ENCODE measurements at places on chromosomes 6 and 20. TPM values are rescaled to one million over a fixed set of nuclear protein-coding genes. Genes with fewer than 3 reads are reported as not detected.

DNA sequence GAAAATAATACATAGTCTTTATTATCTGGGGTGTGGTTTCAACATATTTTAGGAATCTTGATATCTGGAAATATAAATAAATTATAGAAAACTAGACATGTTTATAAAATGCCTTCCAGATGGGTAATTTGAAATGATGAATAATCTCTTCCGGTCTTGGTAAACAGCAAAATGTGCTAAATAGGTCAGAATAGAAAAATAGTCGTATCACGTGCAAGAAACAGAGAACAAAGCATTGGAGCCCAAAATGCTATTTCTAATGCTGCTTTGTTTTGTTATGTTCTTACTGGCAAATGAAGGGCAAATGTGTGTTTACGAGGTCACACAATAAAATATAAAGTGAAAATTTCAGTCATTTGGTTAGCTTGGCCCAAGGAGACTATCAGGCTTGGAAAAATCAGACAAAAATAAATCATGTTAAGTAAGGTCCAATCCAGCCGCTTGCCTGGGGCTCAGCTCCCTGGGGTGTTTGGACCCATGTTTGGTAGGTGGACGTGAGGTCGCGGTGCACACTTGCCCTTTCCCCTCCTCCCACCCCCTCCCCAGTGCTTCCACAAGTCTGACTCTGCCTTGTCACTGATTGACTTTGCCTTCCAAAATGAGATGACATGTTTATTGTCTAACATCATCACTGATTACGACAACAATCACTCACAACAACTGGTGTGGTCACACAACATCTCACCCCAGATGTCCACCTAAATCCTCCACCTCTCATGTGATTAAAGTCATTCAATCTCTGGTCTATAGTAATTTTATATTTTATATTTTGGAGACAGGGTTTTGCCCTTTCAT, 56.0 kb downstream of the RIN2 start:
- DNase-seq, result no peak

The TIAM2 gene
- total RNA-seq, result 19.2 TPM

The SMPDL3A gene
- total RNA-seq, result 2.8 TPM

- no peak for DNase-seq
These were observed 34.8 kb downstream of the MICA start for GRCh38 chr6:31438222-31438621.

DNA sequence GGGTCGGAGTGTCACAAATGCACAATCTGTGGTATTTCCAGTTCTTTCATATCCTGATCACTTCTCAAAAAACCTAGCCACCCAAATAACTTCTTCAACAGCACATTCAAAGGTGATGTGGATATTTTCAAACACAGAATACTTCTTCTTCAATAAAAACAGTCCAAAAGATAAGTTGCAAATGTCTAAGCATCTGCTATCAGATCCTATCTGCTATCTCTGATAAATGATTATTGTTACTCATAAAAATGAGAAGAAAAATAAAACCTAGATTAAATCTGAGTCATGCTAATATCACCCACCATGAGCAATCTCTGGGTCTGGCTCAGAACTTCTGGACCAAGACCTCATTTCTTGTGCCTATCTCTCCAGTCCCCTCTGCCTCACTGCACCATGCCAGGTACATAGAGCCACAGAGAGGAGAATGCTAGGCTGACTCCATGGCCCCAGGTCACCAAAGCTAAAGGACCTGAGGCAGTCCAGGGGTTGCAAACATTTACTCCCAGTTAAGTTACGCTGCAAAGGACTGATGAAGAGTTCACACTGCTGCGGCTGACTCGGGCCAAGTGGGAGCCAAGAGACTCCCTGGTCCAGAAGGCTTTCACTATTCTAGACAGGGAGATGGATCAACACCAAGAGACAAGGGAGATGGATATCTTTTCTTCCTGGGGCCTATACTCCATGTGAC, 101.4 kb downstream of the KIF13A start:
- no peak for DNase-seq

GRCh38 chr20:23909390-23909789, 29.8 kb upstream of the CST5 start:
- DNase-seq, result no peak

DNA sequence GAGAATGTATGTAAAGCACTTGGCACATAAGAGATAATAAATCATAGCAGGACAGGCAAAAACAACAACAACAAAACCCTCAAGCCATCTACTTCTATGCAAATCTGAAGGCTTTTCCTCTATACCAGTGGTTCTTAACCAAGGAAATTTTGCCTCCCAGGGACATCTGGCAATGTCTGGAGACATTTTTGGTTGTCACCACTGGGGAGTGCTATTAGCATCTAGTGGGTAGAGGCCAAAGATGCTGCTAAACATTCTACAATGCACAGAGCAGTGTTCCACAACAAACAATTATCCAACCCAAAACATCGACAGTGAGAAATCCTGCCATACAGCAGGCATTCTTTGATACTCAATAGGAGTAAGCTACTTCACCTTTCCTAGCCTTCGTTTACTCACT, 28.2 kb downstream of the NDRG3 start:
- DNase-seq, result no peak

The CLPSL2 gene
- 6.2 TPM for total RNA-seq

DNA sequence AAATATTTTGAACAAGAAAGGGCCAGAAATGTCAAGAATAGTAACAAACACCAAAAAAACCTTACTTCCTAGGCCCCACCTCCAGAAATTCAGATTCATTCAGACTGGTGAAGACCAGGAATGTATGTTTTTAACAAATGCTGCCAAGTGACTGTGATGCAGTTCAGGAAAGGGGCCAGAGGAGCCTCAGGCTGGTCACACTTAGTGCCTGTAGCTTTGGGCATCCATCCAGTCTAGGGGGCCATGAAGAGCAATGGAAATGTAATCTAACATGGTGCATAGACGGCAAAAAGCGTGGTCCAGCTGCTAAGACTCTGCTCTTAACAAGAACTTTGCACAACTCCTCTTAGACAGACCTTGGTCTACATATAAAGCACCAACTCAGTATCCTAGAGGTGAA, 7.1 kb downstream of the GJA1 start:
- DNase-seq, result no peak

The BMP7 gene
- 40.7 TPM for total RNA-seq

The PI3 gene
- not detected for total RNA-seq

The TRIM31 gene
- 0.11 TPM for total RNA-seq

The ZSCAN23 gene
- total RNA-seq, result 9.0 TPM

GRCh38 chr6:168130168-168130696, 51.2 kb upstream of the FRMD1 start:
- DNase-seq, result no peak

DNA sequence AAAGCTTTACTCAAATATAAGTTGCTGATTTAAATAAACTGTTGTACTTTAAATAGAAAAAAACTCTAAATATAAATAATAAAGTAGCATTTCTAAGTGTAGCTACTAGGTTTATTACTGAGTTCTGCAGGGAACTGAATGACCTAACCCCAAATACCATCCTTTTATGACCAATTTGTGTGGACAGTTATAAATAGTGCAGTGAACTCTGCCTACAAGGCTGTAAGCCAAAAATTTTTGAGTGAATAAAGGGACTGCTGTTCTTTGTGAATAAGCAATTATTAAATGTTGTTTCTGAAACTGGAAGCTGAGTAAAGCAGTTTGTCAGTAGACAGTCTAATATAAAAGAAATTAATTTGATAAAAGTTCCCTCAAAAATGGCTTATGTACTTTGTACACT, 90.8 kb upstream of the ELOVL5 start:
- DNase-seq, result no peak

The ISM1 gene
- total RNA-seq, result 0.52 TPM

DNA sequence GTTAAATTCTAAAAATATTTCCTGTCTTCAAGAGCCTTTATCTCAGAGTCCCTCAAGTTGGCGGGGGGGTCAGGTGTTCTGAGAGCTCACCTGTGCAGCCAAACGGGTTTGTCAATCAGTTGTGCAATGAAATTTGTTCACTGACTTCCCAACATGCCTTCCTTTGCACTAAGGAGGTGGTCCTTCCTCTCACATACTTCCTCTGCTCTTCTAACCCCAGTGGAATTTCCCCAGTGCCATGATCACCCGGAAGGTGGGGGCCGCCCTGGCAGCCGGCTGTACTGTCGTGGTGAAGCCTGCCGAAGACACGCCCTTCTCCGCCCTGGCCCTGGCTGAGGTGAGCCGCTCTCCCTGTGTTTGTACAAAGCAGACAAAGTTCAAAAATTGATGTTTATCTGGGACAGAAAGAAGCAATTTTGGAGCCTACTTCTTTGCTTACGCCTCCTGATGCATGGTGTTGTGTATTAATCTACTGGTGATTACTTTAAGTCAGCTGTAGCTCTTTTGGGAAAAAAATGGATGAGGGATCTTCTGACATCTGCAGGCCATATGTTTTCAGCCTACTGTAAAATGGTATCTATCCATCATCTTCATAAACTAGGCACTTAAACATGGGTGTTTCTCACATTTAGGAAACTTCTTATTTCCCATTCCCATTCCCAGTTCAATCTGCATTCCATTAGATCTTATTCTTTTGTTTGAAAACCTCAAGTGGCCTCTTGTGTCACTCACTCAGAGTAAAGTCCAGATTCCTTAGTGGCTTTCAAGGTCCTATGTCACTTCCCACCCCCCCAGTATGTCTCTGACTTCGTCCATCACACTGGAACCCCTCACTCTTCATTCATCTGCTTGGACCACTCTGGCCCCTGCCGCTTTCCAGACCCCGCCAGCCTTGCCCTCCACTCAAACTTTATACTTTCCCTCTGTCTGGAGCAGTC, 10.1 kb downstream of the ALDH5A1 start:
- DNase-seq, result no peak

The LAMA5 gene
- total RNA-seq, result 329 TPM

The MMP24 gene
- 7.2 TPM for total RNA-seq

- DNase-seq, result no peak
These were observed 265.1 kb downstream of the PREX1 start for GRCh38 chr20:48562586-48563116.

DNA sequence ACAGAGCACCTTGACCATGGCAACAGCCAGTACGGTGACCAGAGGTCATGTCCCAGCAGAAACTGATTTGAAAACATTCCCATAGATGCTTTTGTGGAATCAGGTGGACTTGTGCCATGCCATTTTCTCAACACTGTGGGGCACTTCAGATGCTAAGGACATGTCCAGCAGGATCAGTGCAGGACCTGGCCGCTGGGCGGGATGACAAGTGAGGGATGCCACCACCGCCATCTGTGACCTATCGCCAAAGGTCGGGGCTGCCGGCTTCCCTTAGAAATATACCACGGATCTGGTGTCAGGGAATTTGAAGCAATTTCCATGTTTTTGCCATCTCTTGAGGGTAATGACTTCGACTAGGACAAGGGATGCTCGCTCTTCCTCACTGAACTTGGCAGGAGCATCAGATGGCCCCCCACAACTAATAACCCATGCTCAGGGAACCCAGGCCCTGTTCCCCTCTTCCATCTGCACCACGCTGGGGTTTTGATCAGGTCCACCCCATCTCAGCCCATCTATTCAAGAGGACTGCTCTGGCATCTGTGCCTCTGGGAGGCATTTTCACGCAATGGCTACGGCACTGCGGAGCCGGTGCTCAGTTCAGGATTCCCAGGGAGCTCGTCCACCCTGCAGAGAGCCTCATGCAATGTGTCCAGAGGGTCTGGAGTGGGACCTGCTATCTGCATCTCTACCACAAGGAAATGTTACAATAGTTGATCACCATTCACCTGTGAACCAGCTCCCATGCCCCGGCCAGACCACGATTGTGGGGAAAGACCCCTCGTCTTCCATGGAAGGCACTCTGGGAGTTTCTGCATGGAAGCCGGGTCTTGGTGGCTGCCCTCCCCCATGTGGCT, 302.6 kb downstream of the TAF4 start:
- no peak for DNase-seq

The SLC24A3 gene
- 4.7 TPM for total RNA-seq

The CDH4 gene
- total RNA-seq, result 4.9 TPM

Measured in WTC11 (cell line).